ENCODE measurements at places on chromosomes 5 and 9.

GRCh38 chr5:8522646-8523045, 653.7 kb downstream of the MTRR start:
- DNase-seq, result no peak

DNA sequence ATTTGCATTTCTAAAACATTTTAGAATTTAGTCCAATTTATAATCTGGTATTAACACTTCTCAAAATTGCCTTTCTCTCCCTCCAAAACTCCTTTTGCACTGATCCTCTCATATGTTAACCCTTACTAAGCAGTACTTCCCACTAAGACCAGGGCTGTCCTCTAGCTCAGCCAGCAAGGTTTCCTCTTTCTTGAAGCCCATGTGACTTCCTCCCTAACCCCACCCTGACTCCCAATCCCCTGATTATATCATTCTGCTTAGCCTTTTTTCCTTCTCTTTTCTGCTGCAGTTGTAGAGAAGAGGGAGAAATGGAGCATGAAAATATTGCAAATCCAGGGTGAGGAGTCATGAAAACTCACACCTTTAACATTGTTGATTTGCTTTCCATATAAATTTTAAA, 241.7 kb downstream of the MCTP1 start:
- no peak for DNase-seq

DNA sequence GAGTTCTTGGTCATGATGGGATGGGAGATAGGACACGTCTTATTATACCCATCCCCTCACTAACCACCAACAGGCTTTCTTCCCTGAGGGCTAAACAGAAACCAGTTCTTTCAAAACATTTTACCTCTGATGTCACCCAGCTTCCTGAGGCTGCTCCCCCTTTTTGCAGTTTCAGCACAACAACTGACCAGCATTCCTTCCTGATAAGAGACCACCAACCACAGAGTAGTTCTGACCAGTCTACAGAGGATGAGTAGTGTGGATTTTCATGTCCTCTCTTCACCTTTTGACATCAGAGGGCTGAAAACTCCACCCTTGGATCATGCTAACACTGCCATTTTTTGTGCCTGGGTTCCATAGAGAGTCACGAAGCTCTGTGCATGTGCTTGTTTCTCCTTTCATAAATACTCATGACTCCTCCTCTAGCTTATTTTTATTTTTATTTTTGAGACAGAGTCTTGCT, 82.6 kb downstream of the OSTF1 start:
- no peak for DNase-seq

- DNase-seq, result no peak
Observed at GRCh38 chr5:54722846-54723433, 205.4 kb downstream of the SNX18 start.

GRCh38 chr5:33068786-33069185, 357.7 kb downstream of the NPR3 start:
- no peak for DNase-seq

DNA sequence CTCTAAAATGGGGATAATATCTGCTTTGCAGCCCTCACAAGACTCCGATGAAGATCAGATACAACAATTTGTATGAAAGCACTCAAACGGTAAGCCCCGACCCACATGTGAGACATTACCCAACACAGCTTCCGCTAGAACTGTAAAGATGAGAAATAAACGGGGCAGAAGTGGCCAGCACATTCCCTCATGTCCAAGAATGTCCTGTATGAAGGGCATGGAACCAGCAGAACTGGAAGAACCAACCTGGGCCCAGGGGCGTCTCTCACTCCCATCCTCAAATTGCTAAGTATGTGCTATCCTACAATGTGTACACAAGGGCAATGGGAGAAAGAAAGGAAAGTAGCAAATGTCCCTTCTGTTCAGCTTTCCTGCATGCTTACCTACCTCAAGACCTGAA, 33.0 kb downstream of the CCDC125 start:
- no peak for DNase-seq

GRCh38 chr5:145090115-145090514, 745.0 kb downstream of the PRELID2 start:
- no peak for DNase-seq

GRCh38 chr5:117434254-117434653, 859.6 kb upstream of the SEMA6A start:
- DNase-seq, result no peak

DNA sequence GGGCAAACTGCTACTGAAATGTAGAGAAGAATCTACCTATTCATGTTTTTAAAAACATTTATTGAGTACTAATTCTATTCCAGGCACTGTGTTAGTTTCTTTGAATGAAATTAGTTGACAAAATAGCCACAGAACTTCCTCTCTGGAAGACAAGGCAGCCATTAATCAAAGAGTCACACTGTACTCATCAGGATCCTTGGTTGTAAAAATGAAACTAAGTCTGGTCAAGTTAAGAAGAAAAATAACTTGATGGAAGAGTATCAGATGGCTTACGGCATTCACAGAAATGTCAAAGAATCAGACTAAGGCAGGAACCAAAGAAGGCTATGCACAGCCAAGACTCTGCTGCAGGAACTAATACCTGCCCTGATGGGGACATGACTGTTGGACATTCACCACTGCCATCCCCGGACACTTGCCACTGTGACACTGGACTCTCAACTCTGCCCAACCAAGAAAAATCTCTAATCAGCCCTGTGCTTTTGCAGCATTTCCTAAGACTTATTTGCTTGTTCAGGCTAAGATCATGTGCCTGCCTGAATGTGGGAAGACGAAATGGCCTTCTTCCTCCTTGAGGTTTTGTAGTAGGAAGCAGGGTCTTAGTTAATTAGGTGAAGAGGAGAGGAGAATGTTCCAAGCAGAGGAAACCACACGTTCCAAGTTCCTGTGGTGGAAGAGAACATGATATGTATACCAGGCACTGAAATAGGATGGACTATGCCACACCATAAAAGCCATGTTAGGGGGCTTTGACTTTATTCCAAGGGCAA, 23.3 kb upstream of the NDUFB6 start:
- DNase-seq, result no peak

DNA sequence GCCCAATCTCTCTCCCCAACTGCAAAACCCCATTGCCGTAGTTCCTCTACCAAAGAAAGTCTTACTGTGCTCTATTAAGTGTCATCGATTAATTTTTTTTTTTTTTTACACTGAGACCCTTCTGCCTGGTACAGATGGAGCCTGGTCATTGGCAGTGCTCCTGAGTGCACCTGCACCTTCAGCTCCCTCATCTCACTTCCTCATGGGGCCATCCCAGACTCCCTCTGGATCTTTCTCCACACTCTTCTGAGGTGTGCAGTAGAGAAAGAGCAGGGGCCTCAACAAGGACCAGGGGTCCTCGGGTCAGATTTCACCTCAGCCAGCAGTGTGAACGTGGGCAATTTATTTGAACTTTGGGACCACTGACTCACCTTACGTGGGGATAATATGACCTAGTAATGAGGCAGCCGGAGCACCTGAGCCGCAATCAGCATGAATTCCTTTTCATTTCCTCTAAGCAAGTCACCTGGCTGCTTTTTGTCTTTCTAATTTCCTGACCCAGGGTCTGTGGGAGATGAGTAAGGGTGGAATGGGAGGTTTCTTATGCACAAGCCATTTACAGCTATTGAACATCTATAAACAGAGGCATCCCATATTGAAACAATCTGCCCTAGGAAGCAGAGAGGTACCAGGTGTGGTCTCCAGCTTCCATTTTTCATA, 22.3 kb upstream of the GABRP start:
- DNase-seq, result no peak

DNA sequence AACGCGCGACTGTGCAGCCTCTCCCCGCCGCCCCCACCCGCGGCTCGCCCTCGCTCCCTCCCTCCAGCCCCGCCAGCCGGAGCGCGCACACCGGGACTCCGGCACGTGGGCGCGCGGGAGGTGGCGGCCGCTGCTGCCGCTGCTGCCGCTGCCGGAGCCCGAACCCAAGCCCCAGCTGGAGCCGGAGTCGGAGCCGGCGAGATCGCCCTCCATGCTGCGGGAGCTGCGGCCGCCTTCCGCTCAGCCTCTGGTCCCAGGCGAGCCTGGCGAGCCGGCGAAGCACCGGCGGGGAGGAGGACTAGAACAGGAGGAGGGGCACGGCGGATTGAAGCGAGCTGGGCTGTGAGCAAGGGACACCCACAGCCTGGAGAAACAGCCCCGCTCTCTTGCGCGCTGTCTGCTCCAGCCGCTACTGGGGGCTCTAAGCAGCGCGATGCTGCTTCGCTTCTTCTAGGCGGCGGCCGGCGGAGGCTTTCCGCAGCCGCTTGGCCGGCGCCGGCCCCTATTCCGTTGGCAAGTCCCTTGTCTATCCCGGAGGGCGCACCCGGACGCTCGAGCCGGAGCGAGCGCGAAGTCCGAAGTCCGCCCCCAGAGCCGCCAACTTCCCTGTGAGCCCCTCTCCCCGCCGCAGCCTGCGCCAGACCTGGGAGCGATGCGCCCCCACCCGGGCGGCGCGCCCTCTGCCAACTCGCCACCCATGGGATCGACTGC, 598.7 kb upstream of the SGCD start:
- DNase-seq, result no peak

DNA sequence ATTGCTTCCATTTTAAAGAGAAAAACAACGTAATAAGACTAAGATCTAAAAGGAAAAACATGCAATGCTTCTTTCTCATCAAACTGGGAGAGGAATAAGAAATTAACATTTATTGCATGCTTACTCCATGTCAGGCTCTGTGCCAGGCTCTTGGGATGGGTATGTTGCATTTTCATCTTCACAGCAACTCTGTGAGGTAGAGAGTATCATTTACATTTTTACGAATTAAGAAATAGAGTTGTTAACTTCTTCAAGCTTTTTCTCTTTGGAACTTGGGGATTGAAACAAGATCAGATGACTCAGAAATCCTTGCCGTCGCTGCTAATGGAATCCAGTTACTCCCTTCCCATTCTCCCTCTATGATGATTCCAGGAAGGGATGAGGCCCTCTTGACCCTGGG, 39.5 kb downstream of the PDE8B start:
- no peak for DNase-seq

- no peak for DNase-seq
Observed at GRCh38 chr5:158301186-158301585, 442.2 kb upstream of the CLINT1 start.

DNA sequence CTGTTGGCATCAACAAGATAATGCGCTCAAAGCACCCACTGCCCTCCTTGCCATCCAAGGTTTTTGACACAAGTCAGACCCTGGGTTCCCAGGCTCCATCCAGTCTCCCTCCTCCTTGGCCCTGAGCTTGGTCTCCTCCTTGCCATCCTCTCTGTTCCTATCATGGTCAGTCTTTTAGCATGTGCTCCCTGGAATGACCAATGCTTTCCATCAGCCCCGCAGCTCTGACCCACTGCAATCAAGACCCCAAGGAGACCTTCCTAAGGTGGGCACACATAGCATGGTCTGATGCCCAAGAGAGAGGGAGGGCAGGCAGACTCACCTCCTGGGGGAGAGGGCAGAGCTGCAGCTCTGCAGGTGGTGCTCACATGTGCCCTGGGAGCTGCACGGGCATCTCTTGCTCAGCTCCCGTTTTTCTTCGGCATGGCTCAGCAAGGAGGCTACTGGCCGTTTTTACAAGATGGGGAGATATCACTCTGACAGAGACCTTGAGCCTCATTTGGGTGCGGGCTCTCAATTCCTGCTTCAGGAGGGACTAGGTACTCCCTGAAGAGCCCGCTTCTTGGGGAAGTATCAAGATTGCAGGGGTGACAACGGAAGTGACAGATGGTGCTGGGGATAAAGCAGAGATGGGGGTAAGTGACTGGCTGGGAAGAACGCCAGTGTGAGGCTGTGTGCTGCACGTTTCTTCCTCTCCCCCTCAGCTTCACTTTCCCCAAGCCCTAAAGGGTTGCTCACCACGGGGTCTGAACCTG, 3.3 kb downstream of the SEPTIN8 start:
- no peak for DNase-seq

DNA sequence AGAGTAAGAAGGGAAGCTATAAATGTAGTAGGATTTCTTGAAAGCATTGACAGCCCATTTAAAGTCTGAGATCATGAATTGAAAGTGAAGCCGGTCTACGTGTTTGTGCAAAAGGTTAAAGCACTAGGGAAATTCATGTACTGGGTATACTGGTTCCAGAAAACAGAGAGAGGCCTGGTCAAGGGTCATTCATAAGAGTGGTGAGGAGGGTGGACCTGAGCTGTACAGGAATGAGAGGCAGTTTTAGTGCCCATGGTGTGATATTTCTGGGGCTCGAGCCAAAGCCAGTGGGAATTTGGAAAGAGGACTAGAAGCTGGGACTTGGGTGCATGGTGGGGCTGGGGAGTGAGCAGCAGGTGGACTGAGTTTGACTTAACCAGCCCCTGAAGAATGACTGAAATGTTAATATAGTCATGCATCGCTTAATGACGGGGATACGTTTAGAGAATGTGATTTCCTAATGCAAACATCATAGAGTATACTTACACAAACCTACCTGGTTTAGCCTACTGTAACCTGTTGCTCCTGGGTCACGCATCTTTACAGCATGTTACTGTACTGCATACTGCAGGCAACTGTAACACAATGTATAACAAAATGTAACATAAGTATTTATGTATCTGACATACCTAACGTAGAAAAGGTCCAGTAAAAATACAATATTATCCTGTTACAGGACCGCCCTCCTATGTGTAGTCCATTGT, 173.0 kb downstream of the MAST4 start:
- no peak for DNase-seq

DNA sequence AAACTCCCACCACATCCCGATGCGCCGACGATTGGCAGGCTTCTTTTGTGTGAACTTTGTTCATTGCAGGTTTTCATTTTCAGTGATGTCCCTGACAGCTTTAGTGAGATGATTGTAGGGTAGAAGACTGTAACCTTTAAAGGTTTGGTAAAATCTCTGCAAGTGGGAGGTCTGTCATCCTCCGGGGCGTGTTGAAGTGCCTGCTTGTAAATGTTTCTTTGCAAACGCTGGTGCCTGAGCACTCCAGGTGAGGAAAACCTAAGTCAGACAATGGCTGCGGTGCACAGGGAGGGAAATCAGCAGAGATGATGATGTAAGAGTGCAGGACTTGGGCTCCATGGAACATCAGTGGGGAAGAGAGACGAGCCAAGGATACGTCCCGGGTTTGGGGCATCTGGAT, 228.1 kb downstream of the DRD1 start:
- no peak for DNase-seq

DNA sequence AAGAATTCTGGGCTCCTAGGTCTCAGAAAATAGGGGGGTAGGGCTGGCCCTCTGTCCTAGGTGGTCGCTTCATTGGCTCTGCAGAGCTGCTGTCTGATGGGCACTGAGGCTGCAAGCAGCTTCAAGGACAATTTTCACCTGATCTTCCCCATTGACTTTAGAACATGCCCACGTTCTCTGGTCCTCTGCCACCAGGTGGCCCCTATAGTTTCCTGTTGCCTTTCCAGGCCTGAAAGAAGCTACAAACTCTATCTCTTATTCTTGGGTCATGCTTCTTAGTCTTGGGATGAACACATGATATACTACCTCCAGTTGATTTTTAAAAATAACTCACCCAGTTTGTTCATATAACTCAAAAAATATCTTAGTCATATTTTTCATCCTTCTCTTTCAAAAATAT, 26.3 kb downstream of the SPZ1 start:
- DNase-seq, result no peak

GRCh38 chr5:118146824-118147223, 841.5 kb downstream of the DTWD2 start:
- no peak for DNase-seq

- DNase-seq, result no peak
Observed at GRCh38 chr5:95446560-95447221, 55.5 kb downstream of the FAM81B start.

- no peak for DNase-seq
Observed at GRCh38 chr5:79513308-79513703, 628 bp downstream of the HOMER1 start.

- DNase-seq, result no peak
Observed at GRCh38 chr5:154840435-154841272, 9.7 kb downstream of the FAXDC2 start.

Measured in activated naive CD8-positive, alpha-beta T cell treated with anti-CD3 and anti-CD28 coated beads, Interleukin-2, amount 50 U/mL, for 16 hours (primary cell).